ENCODE measurements at places on chromosomes 3 and 15.
A peak's percentile ranks its signal among the peaks of the same experiment; 100 is the strongest.

- DNase-seq: no peak
Observed at GRCh38 chr3:52469001-52469400, 13.6 kb downstream of the NISCH start.

- no peak for DNase-seq
Observed at GRCh38 chr3:10926811-10927521, 65.6 kb upstream of the SLC6A1 start.

DNA sequence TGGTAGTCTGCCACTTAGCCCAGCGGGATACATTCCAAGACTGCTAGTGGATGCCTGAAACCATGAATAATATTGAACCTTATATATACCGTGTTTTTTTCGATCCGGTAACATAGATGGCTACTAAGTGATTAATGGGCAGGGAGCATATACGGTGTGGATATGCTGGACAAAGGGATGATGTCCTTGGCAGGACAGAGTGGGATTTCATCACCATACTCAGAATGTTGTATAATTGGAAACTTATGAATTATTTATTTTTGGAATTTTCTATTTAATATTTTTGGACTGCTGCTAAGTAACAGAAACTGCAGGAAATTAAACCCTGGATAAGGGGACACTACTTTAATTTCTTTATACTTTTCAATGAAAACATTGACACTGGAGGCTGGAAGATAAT lies 53.2 kb downstream of the ASTE1 start:
- DNase-seq: no peak

DNA sequence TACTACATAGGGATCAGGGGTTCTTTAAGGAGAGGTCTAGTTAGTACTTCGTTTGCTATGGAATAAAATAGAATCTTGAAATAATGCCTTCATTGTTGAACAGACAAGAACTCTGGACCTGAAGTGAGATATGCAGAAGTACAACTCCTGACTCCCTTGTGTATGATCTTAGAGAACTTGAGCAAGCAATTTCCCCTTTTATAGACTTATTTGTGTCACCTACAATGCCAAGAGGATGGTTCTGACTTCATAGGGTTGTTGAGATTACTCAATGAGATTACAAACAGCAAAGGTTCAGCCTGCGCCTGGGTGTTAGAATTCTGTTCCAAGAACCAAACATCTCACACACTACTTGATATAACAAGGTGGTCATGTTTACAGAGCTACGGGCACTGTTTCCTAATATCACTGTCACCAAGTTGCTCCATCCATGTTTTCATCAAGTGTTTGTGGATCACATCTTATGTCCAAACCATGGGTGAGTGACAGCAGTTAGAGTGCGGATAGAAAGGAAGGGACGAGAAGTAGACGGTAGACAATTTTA lies 76.7 kb upstream of the ADAMTS9 start:
- DNase-seq: no peak

DNA sequence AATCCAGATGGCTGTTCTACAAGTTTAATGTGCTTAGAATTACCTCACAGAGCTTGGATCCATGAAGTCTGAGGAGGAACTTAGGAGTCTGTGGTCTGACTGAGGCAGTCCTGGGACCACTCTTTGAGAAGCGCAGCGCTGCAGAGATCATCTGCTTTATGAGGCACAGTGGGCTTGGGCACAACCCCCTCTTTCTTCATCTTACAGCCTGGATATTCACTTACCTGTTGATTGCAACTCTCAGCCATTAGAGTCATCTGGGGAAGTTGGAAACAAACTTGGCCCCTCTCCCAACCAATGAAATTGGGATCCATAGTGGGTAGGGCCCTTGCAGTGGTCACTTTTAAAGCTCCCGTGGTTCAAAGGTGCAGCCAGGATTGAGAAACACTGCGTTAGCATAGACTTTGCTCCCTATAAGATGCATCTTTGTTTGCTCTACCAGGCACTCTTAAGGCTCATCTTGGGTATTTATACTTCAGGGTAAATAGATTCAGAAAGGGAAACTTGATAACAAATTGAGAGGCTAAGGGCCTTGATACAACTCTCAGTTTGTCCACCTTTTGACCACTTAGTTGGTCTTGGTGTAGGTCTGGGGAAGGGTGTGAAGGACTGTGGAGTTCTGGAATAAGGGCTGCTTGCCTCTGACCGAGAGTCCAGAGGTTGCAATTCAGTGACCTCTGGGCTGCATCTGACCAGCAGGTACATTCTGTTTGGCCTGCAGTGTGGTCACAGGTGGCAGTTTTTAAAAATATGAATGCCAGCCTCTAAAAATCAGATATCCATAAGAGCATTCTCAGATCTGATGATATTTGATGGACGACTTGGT lies 22.8 kb downstream of the FEM1B start:
- no peak for DNase-seq

- DNase-seq: no peak
Observed at GRCh38 chr3:156478891-156479290, 76.0 kb downstream of the SSR3 start.

GRCh38 chr15:75828429-75828828 lies 14.8 kb upstream of the UBE2Q2 start:
- DNase-seq: no peak

DNA sequence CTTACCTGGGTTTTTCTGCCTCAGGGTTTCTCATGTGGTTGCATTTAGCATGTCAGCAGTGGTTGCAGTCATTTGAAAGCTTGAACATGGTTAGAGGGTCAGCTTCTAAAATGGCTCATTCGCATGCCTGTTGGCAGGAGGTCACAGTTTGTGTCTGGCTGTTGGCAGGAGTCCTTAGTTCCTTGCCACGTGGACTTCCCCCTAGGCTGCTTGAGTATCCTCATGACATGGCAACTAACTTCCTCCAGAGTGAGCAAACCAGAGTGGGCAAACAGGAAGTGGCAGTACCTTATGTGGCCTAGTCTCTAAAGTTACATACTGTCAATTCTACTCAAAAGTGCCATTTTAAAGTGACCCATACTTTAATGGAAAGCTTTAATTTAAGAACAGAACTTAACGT lies 3.4 kb upstream of the UNC13C start:
- no peak for DNase-seq

DNA sequence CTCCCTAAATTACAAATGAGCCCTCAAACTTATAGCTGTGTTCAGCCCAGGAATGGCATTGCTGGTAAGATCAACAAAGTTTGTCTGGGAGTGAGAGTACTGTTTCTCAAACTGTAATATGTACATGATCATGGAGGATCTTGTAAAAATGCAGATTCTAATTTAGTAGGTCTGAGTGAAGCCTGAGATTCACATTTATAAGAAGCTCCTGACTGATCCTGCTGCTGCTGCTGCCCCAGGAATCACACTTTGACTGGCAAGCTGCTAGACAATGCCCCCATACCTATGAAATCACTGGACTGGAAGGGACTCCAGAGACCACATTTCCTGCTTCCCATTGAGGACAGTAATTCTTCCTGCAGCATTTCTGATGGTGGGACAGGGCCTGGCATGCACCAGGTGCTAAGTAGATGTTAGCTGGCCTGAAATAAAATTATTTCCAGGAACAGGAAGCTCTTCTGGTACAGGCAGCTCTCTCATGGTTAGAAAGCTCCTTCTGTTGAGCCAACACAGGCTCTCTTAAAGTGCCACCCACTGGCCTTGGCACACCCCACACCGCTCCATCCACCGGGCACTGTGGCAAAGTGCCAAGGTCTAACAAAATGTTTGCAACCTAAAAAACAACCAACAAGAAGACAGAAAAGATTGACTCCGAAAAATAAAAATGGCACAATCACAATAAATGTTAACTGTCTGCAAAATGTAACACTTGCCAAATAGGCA lies 36.7 kb upstream of the ZNF710 start:
- no peak for DNase-seq

DNA sequence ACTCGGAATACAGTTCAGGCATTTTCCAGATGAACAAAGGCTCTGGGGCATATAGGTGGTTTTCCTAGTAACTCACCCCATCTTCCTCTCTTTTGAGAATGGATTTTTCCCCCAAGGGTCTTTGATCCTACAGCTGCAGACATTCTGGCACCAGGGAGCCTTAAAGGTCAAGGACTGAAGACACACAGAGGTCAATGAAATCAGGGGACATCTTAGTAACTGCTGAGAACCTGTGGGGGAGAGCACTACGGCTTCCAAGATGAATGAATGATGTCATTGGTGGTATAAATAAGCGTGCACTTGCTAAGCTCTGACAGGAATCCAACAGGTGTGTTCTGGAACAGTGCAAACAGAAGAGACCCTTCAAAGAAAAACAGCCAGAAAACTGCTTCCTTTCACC lies 36.3 kb downstream of the TMEM212 start:
- no peak for DNase-seq

- peak; percentile 90 for DNase-seq
Observed at GRCh38 chr3:16028604-16029003, 145.9 kb upstream of the GALNT15 start.

DNA sequence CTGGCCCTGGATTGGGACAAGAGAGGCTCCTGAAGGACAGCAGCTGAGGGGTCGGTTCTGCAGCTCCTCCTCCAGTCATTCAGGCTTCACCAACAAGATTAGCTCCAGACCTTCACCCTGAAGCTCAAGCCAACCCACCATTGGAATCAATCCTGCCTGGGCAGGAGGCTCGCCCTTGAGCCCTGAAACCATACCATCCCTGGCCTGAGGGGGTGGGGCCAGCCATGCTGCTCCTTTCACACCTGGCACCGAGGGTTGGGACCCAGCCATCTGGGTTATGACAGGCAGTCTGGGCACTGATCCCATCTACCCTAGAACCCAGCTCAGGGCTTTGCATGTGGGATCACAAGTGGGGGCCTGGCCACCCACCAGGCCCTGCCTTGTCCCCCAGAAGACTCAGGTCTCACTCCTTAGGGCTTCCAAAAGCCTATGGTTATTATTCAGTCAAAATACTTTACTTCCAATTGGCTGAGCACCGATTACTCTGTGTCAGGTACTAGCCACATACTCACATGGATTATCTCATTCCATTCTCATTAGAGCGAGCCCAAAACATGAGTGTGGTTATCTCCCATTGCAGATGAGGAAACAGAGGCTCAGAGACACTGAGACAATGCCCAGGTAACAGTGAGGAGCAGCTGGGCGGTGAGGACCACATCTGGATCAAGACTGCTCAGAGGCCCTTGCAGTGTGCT lies 3.1 kb downstream of the ABHD14B start:
- DNase-seq: no peak

DNA sequence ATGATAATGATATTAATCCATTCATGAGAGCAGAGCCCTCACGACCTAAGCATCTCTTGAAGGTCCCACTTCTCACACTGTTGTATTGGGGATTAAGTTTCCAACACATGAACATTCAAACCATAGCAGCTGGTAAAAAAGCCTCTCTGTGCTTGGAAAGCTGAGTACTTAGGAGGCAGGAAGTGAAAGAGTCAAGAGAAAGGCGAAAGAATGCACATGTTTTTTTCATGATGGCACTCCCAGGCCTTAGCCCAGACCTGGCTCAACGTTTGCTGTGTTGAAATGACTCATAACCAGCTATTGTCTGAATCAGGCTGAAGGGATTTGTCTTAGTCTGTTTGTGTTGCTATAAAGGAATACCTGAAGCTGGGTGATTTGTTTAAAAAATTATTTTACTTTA lies 84.4 kb upstream of the RGMA start:
- DNase-seq: no peak

DNA sequence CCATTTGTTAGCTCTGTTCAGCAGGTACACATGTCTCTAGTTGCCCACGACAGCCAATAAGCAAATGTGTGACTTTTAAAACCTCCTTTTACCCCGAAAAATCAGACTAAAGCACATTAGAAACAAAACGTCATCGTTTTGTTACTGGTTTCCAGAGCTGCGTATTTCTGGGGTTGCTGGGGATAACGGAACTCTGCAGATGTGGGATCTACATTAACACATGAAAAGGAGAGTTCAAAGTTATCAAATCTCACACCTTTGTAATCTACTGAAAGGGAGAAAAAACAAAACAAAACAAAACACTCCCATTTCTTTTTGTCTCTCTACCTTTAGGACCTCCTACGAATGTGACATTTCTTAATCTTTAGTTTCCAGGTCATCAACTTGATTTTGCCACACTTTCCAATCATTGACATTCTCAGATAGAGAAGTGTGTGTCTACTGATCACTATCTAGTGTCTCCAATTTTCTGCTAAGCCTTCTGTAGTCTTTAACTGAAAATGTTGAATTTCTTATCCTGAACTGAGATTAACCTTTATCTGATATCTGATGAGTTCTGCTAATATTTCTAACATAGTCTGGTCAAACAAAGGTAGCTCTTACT lies 93.0 kb upstream of the TSPAN3 start:
- DNase-seq: no peak

DNA sequence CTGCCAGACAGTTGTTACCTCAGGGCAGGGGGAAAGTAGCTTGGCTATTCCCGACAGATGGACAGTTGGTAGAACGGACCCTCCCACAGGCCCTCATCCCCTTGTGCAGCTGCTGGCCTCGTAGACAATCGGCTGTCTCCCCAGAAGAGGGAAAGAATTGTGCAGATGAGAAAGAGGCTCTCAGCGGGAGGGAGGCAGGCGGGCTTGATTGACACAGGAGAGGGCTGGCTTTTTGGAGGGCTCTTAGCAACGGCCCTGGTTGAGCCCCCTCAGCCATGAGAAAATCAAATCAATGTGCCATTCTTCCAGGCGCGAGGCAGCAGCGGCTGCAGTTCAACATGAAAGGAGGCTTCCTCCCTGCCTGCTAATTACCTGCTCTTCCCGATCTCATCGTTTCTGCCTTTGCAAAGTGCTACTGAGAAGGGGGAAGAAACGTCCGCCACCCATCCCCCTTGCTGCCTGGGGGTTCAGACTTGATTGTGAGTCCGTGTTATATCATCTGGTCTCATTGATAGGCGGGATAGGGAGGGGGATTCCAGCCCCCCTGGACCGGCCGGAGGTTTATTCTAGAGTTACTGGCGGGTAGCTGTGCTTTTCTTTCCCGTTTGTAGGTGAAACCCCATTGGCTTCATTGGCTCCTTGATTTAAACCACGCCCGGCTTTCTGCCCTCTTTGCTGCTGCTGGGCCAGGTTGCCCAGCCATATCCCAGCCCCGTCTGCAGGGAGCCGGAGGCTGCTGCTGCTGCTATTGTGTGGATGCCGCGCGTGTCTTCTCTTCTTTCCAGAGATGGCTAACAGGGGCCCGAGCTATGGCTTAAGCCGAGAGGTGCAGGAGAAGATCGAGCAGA lies at the start of gene TAGLN3:
TAGLN3 (plus strand) TSS at position 287 of the 848 bp plus-strand sequence; CDS start at position 788, 501 bp downstream.
- peak; percentile 32 for DNase-seq

GRCh38 chr3:18075799-18076198 lies 333.4 kb upstream of the TBC1D5 start:
- DNase-seq: no peak

- DNase-seq: no peak
Observed at GRCh38 chr3:50295553-50296431, 3.4 kb downstream of the HYAL3 start.

DNA sequence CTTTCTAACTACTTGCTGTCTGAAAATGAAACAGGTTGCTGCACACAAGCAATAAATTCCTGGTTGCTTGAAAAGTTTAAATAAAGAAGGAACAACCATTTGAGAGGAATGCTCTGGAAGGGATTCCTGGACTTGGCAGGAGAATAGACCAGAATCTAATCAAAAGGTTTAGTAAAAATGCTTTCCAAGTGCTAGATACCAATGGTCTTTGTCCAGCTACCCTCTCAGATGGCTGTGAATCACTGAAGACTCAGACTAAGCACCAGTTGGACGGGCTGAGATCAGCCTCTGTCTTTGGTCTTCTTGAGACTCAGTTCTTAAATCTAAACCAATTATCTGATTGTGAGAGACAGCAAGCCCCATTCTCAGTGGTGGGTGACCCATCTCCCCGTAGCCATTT lies 27.7 kb upstream of the LPP start:
- peak; percentile 62 for DNase-seq

Measured in EH (cell line).